Fibroblast of skin of abdomen (primary cell): ENCODE measurements at places on chromosomes 3 and 15.

DNA sequence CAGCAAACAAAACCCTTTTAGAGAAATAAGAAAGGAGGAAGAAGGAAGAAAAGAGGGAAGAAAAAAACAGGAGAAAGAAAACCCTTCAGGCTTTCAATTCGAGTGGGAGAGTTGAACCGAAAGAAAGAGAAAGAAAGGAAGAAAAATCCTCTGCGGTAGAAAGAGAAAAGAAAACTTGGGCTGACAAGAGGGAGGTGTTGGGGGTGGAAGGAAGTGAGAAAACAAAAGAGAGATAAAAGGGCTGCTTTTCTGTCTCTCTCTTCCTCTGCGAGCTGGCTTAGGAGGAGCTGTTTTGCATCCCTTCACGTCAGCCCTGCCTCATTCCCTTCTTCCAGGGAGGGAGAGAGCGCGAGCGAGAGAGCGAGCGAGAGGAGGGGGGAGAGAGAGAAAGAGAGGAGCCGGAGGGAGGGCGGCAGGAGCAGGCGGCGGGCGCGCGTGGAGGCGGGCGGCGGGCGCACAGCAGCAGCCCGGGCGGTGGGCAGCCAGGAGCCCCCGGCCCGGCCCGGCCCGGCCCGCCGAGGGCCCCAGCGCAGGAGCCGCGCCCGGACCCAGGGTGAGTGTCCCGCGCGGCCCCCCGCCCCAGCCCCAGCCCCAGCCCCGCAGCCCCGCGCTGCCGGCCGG is at the start of gene ZNF710:
ZNF710 (plus strand) TSS at position 263 of the 621 bp plus-strand sequence. CDS start 65,814 bp downstream, outside the sequence.
- peak; percentile 84 for DNase-seq

- DNase-seq = no peak
Observed at GRCh38 chr3:121913305-121913990, 19.2 kb downstream of the SLC15A2 start.

DNA sequence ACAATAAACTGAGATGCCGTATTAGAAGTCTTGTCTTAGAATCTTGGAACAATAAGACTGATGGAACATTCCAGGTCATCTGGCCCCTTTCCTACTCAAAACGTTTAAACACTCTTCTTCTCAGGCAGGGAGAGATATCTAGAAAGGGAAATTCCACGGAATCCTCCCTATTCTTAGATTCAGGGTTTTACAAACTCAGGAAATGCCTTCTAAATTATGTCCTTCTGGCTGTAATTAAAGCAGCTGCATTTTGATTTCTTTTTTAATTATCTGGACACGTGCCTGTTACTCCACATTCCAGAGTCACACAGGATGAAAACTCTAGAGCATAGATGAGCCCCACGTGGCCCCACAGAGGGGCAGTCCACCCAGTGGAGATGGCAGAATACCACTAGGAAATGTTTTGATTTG is 41.5 kb upstream of the MTMR10 start:
- DNase-seq = peak; percentile 88

DNA sequence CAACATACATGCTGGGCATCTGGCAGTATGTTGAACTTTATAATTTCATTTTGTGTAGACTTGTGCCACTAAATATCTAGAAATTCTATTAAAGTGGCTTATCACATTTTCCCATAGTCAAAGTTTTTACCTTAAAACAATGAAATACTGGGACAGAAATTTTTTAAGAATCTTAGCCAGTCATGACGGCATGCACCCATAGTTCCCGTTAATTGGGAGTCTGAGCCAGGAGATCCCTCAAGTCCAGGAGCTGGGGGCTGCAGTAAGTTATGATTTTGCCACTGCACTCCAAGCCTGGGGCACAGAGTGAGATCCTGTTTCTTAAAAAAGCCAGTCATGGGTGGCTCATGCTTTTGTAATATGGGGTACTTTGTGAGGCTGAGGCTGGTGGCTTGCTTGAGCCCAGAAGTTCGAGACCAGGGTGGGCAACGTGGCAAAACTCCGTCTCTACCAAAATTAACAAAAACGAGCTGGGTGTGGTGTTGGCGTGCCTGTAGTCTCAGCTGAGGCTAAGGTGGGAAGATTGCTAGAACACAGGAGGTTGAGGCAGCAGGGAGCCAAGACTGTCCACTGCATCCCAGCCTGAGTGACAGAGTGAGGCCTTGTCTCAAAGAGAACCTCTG is 3.1 kb downstream of the RPSA start:
- no peak for DNase-seq

- DNase-seq = no peak
Observed at GRCh38 chr3:34020726-34021680, 222.6 kb downstream of the PDCD6IP start.

- DNase-seq = no peak
Observed at GRCh38 chr15:65923264-65923663, 54.0 kb downstream of the RAB11A start.

GRCh38 chr15:28003302-28004037 is 95.6 kb downstream of the OCA2 start:
- DNase-seq = no peak

- no peak for DNase-seq
Observed at GRCh38 chr3:129587566-129588210, 18.8 kb downstream of the PLXND1 start.

- DNase-seq = no peak
Observed at GRCh38 chr15:89408372-89409183, 74.0 kb upstream of the POLG start.

DNA sequence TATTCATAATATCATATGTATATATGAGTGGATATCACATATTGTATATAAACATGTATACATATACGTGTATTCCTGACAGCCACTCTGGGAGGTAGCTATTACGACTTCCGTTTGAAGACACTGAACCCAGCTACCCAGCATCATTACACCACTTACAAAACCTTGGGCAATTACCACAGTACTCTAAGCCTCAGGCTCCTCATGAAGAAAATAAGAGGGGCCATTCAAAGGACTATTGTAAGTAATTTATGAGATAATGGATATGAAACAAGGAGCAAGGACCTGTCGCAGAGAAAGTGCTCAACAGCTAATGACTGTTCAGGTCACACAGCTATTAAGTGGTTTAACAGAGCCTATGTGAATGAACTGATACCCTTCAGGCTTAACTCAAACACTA is 52.4 kb downstream of the KCNMB2 start:
- no peak for DNase-seq

- no peak for DNase-seq
Observed at GRCh38 chr3:171741377-171741776, 68.9 kb downstream of the PLD1 start.

GRCh38 chr3:110995461-110996231 is 76.0 kb upstream of the NECTIN3 start:
- DNase-seq = peak; percentile 82

DNA sequence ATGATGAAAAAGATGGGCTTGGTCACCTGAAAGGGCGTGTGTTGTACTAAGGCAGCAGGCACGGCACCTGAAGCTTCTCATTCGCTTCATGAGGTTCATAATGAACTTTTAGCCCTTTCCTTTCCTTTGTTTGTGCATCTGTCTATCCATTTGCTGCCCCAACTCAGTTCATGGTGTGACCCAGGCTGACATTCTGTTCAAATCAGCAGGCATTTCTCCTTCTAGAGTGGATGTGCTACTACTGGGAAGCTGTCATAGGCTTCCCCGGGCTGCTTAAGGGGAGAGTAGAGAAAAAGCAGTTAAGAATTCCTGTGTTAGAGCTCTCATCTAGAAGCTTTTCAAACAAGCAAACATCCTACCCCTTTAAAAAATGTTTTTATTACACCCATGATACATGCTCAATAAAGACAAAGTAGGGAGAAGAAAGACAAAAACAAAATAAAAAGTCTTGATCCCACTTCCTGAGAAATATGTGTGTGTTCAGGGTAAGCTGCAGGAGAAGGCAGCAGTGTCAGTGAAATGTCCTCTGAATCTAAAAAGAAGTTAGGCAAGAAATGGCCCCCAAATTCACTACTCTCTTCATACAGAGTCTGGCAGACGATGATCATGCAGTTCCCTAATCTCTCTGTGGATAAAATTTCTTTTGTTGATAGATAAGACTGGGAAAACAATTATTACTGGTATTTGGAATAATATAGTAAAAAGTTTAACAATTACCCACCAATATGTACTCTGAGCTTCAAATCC is 136.9 kb upstream of the PFN2 start:
- no peak for DNase-seq

DNA sequence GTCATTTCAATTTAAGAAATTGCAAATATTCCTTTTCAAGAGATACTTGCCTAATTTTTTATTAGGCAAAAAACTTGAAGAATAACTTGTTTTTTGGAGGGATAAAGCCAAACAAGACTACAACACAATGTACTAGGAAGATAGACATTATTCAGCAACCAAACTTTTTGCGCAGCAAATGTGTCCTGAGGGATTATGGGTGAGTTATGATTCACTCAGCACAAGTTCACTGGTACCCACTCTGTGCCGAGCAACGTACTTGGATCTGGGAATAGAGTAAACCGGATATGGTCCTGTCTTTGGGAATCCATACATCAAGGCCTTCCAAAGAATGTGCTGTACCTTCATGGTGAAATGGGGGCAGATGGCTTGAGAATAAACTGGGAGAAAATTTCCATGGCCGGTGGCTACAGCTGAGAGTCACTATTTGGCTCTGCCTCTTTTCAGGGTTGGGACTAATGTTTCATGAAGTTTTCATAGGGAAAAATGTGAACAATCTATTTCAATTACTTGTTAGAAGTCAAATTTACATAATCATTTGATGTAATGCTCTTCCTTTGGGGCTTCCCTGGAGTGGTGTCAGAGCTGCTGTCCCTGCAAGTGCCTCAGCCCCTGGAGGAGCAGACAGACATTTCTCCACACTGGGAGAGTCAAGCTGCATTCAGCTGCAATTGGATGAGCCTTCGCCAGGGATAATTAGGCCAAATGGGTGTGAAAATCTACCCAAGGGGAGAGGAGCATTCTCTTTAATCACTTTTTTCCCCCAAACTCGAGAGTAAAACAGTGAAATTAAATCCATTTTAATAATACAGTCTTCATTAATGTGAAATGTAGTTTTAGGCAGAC is 315.2 kb downstream of the CLSTN2 start:
- DNase-seq = no peak

- no peak for DNase-seq
Observed at GRCh38 chr3:118445036-118445435, 589.6 kb downstream of the IGSF11 start.

GRCh38 chr3:195666-196065 is 897 bp upstream of the CHL1 start:
- DNase-seq = no peak

DNA sequence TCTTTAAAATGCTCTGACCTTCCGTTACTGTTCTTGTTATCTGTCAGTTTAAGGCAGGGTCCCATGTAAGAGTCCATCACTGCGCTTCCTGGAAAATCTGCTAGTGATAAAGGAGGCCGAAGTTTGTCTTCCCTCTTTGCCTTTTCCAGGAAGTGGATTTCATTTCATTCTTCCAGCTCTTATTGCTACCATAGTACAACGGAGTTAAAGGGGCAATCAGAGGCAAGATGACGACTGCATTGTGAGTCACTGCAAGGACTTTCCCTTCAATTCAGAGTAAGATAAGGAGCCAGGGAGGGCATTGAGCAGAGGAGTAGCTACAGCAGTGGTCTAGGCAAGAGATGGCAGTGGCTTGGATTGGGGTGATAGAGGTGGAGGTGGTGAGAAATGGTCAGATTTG is 17.2 kb upstream of the DET1 start:
- DNase-seq = no peak

- DNase-seq = peak; percentile 50
Observed at GRCh38 chr3:157857440-157857839, 248.8 kb downstream of the SHOX2 start.

- DNase-seq = peak; percentile 87
Observed at GRCh38 chr15:63086271-63086670, 35.4 kb upstream of the LACTB start.

DNA sequence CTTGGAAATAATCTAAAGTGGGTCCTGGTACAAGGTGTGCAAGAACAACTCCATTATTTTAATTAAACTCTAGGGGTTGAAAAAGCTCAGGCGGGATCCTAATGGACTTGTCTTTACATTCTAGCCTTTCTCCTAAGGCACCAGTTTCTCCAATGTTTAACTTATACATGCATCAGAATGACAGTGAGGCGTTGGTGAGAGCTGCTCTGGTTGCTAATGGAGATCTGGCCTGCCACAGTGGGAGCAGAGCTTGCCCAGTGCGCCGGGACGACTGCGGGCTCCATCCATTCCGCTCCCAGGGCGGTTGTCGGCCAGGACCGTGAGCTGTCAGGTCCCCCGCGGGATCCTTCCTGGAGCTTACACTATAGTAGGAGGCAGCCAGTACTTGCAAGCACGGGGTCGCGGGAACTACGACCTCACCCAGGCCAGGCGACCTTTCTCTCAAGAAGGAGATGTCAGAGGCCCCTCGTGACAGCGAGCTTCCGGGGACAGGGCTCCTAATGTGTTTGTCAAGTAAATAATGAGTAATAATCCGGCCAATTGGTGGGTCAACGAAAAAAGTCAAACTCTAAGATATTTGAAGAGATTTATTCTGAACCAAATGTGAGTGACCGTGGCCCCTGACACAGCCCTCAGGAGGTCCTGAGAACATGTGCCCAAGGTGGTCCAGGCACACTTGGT is 991 bp upstream of the HIGD1A start:
- no peak for DNase-seq

GRCh38 chr3:77392181-77392580 is 352.3 kb downstream of the ROBO2 start:
- no peak for DNase-seq

DNA sequence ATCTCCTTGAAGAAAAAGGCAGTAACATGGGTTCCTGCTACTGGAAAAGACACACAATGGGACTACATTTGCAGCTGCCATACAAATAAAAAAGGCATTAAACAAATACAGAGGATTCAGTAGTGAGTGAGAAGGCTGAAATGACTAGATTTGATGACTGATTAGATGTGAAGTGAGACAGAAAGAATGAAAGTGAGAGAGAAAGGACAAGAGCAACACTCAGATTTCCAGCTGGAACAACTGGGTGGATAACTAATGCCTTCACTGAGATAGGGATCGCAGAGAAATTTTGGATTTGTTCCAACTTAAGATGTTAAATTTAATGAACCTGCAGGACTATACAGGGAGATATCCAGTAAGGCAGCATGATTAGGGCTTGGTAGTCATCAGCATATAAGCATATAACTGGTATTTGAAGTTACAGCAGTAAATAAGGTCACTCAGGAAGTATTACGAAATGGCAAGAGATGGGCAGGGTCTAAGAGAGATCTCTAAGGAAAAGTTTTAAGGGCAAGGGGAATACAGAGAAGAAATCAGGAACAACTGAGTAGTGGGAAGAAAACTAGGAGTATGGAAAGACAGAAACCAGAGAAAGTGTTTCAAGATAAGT is 8.2 kb downstream of the OSBPL11 start:
- no peak for DNase-seq

GRCh38 chr15:67690936-67691335 is 134.4 kb upstream of the SKOR1 start:
- peak; percentile 66 for DNase-seq

DNA sequence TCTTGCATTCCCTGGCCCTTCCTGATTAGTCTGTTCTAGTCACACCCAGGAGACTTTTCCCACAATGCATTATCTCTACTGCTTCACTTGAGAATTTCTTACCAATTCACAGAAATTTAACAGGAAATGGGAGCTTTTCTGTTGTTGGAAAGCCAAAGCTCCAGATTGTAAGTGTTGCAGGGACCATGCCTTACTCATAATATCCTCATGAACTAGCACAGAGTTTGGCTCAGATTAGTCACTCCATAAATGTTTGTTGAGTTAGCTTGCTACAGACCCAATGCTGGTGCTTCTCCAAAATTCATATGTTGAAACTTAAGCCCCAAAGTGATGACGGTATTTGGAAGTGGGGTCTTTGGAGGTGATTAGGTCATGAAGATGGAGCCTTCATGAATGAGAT is 232.6 kb downstream of the GAP43 start:
- peak; percentile 45 for DNase-seq
